ENCODE measurements at places on chromosomes 4 and X.

GRCh38 chr4:154137320-154137905 is 348.5 kb upstream of the SFRP2 start:
- no peak for DNase-seq

DNA sequence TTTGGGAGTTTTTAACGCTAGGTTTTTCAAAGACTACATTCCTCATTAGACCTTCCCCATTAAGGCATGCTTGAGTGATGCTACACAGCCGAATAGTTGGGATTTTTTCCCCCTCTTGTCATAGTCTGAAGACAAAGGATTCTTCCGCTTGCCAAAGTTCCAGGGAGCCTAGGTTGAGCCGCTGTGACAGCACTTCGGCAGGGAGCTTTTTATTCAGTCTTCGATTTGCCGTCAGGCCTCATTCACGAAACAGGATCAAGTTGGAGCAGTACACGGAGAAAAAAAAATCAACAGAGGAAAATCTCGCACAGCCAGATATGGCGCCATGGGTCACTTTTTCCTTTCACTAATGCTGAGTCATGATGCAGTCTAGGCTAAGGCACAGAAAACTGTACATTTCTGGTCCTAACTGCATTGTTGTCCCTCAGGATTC is 24.3 kb downstream of the SHROOM3 start:
- DNase-seq, result no peak

DNA sequence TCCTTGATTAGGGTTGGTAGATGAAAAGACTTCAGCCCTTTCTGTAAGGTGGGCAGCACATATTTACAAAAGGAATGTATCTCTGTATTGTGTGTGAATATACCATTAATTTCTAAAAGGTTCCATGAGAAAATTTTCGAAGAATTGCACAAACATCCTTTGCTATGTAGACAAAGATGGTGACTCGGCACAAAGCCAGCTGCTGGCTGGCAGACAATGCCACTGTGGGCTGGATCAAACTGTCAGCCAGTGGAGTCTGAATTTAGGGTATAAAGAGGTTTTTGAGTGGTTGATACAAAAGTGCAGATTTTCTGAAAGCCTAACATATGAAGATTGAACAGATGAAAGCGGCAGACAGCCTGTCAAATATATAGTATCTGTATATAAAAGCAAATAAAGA is 5.6 kb upstream of the TXK start:
- DNase-seq, result no peak

- DNase-seq, result no peak
Measured at GRCh38 chrX:14594521-14594920, 65.2 kb downstream of the GLRA2 start.

GRCh38 chrX:108485960-108486359 is 46.3 kb downstream of the COL4A5 start:
- no peak for DNase-seq

DNA sequence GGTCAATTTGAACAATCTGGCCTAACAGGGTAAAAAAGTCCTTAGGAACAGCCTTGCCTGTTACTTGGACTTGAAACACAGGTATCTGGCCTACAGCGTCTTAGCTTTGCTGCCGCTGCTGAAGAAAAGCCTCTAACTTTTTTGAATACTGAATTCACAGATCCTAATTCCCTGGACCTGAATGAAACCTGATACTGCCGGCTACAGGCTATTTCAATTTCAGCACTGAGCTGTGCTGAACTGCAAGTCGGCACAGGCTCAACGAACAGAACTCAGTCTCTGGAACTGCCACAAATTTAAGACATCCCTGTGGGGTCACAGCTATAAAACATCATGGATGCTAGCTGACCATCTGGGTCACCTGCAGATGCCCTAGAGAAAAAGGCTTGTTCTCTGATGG is 7.2 kb downstream of the NR0B1 start:
- DNase-seq, result no peak

DNA sequence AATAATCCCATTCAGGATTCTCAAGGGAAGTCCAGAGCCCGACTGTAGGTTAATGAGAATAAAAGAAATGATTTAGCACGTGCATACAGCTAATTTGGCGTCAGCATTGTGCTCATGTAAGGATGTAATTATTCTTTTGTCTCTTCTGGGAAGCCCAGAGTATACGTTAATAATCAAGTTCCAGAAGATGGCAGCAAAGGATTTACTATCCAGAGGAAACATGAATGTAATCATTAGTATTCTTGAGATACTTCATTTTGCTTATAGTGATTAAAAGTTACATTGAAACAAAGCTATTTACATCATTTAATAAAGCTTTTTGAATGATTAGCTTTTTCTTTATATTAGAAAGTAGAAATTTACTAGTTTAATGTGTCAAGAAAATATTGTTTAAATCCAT is 27.1 kb upstream of the MAP9 start:
- peak; percentile 12 for DNase-seq

DNA sequence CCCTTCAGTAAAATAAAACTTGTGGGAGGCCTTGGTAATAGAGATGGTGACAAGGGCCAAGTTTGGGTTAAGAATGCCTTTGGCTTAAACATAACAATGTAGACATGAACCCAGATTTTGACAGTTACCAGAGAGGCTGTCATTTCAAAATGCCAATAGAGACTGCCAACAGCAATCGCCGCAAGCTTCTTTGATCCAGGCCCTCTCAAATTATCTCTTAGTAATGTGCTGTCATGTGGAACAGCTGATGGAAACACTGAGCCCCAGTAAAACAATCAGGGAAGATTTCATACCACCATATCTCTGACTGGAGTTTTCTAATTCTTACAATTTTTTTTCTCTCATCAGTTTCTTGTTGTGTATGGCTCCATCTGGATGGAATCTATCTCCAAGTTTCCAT is 80.5 kb downstream of the ZNF330 start:
- no peak for DNase-seq

- DNase-seq, result no peak
Measured at GRCh38 chr4:73236151-73236550, 22.4 kb downstream of the ANKRD17 start.

DNA sequence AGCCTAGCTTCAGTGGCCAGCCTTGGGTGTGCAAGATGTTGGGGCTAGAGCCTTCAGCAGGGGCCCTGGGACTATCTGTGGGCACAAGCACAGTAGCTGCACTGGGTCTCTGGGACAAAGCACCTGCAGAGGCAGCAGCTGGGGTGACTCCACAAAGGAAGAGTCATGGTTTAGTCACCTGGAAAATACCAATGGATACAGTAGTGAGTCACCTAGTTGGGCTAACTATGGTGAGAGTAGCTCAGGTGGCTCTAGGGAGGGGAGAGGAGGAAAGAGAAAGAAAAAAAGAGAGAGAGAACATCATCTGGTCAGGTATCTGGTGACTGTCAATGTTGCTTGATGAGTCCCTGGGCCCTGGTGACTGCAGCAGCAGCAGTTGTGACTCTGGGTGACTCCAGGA is 72.9 kb upstream of the SPIN4 start:
- no peak for DNase-seq

DNA sequence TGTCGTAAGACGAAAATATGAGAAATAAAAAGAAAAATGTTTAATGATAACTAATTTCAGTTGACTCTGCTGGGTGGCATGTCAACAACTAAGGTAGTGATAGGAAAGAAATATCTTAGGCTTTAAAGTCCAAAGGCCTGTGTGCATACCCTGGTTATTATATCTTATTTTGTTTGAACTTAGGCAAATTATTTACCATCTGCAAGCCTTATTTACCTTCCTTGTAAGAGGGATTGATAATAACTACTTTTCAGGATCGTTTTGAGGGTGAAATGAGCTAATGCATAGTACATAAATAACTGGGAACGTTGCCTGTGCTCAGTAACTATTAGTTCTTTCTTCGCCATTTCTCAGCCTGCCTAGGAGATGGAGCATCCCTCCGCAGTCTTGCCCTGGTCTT is 41.6 kb upstream of the TAB3 start:
- no peak for DNase-seq

DNA sequence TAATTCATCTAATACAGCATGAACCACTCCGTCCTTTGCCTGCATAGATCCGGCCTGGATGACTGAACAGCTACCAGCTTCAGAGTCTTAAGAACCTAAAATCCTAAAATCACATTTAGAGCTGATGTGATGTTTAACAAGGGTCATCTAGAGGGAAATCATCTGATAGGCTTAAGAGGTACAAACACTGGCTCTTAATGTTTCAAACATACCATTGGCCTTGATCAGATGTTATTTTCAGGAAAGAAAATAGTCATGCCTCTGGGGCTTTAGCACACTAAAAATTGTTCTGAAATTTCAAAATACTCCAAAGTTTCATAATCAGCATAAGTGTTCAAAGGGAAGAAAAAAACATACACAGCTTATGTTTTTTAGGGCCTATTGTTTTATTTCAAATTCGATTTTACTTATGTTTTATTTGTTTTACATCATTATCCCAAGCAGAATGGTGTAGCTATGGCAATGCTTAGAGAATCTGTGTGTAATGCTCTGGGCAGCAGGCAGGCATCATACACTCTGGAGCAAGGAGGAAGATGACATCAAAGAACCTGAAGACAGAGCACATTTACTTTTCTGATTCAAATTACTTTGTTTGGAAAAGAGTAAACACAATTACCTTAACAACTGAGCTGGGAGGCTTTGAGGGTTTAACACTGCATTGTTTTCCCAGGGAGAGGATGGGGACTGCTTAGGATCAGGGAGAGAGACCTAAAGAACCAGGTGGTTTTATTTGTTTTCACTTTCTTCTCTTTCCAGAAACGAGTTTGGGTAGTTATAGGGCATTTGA is 25.3 kb upstream of the LEF1 start:
- DNase-seq, result no peak

DNA sequence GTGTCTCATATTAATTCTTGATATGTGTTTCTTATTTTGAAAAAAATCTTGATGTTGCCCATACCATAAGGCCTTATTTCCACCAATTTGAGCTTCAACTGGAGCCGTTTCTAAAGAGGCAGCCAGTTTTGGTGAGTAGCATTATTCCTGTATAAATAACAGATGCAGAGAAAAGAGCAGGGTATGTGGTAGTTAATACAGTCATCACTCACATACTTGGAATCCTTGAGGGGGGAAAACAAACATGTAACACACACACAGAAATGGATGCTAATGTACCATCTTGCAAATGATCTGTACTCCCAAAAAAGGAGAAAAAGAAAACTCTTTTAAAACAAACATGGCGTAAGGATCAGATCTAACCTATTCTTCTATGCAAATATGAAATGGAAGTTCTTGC is 389.7 kb downstream of the GPM6A start:
- DNase-seq, result no peak

DNA sequence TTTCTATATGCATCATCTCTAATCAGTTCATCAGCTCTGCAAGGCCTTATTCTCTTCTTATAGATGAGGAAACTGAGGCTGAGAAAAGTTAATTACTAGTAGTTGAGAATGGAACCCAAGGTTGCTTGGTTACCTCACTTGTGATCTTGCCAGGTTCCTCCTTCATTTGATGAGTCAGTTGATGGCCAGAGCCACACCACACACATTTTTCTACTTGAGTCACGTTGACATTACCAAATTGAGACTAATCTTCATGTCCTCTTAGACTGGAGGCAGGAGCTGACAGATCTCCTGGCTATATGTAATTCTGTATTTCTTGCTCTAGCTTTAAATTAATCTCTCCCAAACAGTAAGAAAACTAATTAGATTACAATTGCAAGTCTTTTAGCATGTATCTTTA is 428.4 kb downstream of the AFF2 start:
- DNase-seq, result no peak

DNA sequence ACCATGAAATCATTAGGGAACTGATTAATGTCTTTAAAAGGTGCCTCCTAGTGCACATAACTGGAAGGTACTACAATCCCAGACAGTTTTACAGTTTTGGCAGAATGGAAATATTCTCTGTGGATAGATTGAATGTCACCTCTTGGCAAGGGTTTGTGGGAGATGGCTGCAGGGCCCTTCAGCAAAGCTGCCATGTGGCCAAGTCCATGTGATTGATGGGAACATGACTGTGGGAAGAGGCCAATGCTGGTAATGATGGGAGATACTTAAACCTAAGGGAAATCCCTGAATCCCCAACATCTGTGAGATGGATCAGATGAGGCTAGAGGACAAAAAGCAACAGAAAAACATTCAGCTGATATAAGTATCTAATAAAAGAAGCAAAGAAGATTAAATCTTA is 493.7 kb downstream of the MAGEE1 start:
- DNase-seq, result no peak

DNA sequence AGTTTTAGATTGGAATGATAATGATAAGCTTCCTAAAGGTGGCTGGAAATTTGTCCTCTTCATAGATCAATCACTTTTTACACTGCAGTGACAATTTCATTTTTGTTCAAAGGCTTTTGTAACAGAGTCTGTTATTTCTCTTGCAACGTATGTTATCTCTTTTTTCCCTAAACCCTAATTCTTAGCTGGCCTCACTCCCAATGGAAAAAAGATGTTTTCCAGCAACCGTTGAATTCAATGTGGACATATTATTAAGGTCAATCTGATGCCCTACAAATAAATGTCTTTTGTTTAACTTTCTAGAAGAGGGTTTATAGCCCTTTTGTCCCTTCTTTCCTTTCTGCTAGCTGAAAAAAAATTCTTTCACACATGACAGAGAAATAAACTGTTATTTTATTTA is 192.7 kb upstream of the NWD2 start:
- DNase-seq, result no peak

DNA sequence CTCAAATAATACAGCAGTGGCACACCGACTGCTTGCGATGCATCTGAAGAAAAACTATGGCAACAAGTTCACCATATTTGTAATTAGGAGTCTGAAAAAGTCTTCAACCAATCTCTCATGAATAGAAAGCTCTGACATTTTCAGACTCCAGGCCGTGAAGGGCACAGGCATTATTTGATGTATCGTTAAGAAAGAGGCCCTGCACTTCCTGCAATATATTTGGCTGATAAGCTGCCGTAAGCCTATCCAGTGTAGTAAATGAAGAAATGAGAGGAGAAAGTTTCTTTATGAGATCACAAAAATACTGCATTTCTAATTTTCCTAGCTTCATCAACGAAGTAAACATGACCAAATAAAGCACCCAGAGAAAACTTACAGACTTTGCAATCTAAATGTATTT is 613.8 kb upstream of the TECRL start:
- DNase-seq, result no peak

DNA sequence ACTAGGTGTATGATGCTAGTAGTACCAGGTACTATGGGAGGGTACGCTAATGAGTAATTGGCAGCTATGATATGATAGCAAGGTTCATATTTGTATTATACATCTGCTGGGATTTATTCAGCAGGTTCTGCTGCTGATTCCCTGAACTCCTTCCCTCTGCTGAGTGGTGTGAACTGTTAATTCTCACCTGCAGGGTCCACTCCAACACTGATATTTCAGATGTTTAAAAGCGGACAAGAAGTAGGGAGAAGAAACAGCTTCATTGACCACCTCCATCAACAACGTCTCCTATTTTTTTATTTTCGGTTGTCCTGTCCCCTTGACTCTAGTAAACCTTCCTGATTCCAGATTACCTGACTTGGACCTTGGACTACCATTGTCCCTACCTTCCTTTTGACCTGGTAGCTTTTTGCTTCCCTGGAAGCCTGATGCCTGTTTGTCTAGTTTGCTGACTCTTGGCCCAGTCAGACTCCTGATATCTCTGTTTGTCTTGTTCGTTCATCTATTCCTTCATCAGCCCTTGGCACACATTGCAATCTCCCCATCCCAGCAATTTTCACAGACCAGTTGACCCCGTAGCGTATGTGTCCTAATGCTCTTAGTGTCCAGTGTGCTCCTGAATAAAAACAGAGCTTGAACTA is 34.0 kb upstream of the RNF128 start:
- no peak for DNase-seq
